ENCODE measurements at places on chromosomes 4 and X.
A peak's percentile ranks its signal among the peaks of the same experiment; 100 is the strongest.

GRCh38 chrX:154596290-154596929, 11.5 kb downstream of the CTAG1A start:
- peak; percentile 81 for DNase-seq

GRCh38 chrX:149511081-149511480, 6.0 kb upstream of the IDS start:
- no peak for DNase-seq

- DNase-seq = peak; percentile 36
Observed at GRCh38 chr4:65599340-65599739, 70.9 kb downstream of the EPHA5 start.

- no peak for DNase-seq
Observed at GRCh38 chrX:100208076-100208475, 202.0 kb downstream of the PCDH19 start.

DNA sequence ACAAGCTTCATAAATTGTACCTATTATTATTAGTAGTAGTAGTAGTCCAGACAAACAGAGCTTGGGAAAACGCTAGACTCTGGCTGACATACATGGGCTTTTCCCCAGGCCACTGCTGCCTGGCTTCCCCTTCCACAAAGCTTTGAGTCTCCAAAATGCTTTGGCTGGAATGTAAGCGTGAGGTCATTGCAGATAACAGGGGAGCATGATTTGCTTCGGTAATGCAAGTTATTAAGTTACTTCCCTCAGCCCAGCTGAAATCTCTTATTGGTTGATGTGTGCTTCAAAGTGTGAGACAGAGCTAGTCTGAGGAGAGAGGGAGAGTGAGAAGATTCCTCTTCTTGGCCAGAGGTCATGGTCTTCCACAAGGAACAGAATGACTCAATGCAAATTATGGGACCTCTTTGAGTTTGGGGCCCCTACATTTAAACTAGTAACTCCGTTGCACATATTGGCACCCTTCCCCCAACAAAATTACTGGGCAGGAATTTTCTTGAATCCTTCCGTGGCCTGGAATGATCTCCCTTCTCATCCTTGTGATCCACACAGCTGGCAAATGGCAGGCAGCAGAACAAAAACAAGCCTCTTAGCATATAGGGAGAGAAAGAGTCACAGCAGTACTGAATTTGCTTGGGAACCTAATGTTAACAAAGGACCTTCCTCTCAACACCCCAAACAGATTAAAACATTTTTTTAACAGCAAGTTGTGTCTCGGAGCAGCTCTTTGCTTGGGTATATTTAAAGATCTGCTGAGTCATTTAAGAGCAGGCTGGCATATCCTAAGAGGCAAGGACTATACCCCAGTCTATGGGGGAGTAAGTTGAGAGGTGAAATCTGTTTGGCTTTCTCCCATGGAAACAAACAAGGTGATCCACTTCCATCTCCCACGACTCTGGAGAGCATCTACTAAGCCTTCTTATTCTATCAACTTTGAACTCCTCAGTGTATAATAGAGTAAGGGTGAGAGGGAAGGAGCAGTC, 19.9 kb downstream of the AR start:
- DNase-seq = no peak

DNA sequence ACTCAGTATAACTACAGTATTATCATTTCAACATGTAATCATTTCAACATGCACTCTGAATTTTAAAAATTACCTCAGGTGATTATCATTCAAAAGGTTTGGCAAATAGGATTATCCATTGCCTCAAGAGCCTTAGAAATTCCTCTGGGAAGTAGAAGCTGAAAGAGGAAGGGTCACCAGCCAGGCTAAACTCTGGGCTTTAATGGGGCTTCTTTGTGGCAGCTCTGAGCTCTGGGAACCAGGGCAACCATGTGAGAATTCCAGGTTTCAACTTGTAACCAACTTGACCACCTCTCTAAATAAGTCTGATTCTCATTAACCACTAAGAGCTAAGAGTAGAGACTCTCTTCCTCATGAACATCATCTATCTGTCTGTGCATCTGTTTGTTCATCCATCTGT, 117.2 kb upstream of the MED14 start:
- no peak for DNase-seq

- no peak for DNase-seq
Observed at GRCh38 chrX:21989384-21989783, 42.7 kb upstream of the PHEX start.

- no peak for DNase-seq
Observed at GRCh38 chr4:118825799-118826198, 10.1 kb downstream of the SEC24D start.

GRCh38 chr4:89922848-89923416, 28.3 kb downstream of the MMRN1 start:
- no peak for DNase-seq

GRCh38 chr4:183909801-183910200, 4.7 kb downstream of the STOX2 start:
- no peak for DNase-seq

DNA sequence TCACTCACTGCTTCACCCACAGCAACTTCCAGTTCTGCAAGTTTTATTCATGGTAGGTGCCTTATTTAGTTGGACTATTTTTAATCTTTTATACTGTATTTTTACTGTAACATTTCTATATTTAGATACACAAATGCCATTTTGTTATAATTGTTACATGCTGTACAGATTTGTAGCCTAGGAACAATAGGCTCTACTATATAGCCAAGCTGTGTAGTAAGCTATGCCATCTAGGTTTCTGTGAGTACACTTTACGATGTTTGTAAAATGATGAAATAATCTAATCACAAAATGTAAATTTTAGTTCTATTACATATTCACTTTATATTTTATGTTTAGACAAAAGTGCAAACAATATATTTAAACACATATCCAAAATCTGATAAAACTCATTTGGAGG, 1187.8 kb downstream of the TECRL start:
- DNase-seq = no peak

DNA sequence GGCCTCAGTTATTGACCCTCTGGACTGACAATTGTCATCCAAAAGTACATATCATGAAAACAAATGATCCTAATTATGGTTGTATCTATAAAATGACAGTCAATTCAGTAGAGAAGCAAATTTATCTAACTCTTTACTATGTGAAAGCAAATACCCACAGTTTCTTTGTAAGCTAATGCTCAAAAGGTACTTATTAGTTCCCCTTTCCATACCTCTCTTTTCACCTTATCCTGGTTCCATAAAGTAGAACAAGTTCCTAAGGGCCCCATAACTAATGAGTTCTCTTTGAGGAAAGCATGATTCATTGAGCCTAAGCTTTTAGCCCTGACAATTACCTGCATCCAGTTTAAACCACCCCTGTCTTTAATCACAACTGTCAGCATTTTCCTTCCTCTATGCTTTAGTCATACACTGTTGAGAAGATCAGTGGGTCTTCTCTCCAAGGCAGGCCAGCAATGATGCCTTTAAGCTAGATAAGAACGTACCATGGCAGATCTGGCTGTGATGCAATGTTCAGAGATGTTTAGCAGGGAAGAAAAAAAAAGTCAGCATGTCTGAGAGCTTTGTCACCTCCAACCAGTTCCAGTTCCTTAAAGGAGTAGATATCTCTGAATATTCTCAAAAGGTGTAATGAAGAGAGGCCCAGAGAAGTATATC, 179.7 kb upstream of the RASGEF1B start:
- DNase-seq = no peak

- peak; percentile 14 for DNase-seq
Observed at GRCh38 chr4:123706973-123707372, 310.4 kb downstream of the SPRY1 start.

GRCh38 chr4:101910786-101911373, 120.3 kb downstream of the BANK1 start:
- DNase-seq = no peak

GRCh38 chr4:179880756-179881155, 2362.4 kb upstream of the TENM3 start:
- DNase-seq = no peak

DNA sequence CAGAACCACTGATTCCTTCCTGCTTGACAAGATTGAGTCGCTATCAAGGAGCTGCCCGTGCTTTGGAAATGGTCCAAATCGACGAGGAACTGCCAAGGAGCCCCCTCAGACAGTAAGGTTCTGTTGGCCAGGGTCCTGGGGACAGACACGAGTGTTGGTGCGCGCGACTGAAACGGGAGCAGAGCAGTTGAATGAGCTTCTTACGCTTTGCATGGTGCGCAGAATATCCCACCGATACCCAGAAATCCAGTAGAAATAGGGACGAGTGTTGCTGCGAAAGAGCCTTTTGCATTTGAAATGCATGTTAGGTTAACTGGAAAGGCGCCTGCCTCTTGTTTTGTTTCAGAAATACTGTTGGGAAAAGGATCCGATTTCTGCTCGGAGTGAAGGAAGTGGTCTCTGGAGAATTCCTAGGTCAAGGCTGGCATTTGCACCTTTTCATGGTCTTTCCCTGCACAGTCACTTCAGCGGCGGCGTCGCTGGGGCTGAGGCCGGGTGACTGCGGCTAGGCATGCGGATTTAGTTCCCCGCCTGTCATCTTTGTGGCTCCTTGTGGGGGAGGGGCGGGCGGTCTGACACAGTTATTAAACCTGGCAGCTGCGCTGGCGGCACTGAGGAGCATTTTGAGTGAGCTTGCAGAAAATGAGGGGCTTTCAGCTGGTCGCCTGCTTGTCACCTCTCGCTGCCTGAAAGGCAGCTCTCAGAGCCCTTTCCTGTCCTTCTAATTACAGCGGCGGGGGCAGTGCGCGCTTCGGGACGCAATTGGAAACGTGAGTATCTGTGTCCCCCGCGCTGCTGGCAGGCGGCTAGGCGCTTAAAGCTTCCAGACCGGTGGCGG, 51.5 kb upstream of the TRIM2 start:
- DNase-seq = no peak

- no peak for DNase-seq
Observed at GRCh38 chr4:139584013-139584412, 28.0 kb upstream of the SETD7 start.

- no peak for DNase-seq
Observed at GRCh38 chr4:47661741-47662140, 176.1 kb downstream of the CORIN start.

GRCh38 chr4:89739311-89739988, 97.5 kb downstream of the SNCA start:
- no peak for DNase-seq

DNA sequence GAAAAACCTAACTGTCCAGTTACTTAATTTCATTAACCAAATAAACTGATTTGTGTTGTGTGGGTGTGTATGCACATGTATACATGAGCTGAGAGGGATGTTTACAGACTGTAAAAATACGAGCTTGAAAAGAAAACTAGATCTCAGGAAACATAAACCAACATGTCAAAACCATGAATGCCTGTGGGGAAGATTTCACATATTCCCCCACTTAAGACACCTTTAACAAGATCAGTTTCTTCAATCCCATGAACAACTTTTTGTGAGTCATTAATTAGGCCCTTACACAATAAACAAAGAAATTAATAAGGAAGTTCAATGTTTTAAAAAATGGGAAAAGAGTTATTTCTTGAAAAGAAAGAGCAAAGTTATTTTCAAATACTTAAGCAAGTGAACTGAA, 170.8 kb downstream of the ZNF674 start:
- DNase-seq = no peak

DNA sequence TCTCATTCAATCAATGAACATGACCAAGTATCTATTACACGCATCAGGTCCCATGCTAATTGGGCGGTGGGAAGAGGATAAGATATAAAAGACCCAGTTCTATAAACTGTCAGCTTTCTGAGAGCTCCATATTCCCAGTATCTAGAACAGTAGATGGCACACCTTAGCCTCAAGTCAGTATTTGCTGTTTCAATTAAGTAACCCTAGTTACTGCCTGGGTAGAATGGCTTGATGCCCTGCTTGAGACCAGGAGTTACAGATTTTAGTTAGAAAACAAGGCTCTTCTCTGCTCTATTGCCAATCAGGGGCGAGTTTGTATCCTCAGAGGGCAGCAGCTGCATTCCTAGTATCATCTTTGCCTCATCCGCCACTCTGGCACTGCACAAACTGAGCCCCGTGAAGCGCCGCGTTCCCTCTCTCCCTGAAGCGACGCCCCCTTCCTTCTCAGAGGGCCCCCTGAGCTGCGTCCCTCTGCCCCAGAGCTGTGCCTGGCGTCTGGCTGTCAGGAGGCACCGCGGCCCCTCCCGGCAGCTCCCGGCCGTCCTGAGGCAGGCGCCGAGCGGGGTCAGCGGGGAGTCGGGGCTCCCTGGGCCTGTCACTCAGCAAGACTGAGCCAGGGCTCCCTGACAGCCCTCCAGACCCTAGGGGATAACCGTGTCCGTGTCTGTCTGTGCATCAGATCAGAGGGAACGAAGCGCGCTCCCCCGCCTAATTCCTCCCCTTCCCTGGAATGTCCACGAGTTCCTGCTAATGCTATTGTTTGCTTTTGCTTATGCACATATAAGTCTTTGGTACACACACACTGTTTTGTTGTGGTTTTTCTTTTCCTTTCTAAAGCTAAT, 212.4 kb upstream of the TTC29 start:
- no peak for DNase-seq

DNA sequence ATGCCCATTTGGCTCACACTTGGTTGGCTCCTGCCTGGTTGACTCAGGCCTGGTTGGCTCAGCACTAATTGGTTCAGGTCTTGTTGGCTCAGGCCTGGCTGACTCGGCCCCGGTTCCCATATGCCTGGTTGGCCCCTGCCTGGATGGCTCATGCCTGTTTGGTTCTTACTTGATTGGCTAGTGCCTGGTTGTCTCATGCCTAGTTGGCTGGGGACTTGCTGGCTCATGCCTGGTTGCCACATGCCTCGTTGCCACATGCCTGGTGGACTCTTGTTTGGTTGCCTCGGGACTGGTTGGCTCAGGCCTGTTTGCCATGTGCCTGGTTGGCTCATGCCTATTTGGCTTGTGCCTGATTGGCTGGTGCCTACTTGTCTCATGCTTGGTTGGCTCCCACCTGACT, 103.7 kb downstream of the APOOL start:
- no peak for DNase-seq

GRCh38 chrX:71910986-71911730, 513 bp downstream of the NHSL2 start:
- DNase-seq = no peak

- no peak for DNase-seq
Observed at GRCh38 chr4:100696531-100696930, 178.7 kb upstream of the EMCN start.

GRCh38 chrX:44344687-44345086, 1.2 kb upstream of the EFHC2 start:
- no peak for DNase-seq

- no peak for DNase-seq
Observed at GRCh38 chr4:37993806-37994205, 33.6 kb downstream of the PTTG2 start.

GRCh38 chr4:76301068-76301774, 5.3 kb upstream of the STBD1 start:
- peak; percentile 38 for DNase-seq

DNA sequence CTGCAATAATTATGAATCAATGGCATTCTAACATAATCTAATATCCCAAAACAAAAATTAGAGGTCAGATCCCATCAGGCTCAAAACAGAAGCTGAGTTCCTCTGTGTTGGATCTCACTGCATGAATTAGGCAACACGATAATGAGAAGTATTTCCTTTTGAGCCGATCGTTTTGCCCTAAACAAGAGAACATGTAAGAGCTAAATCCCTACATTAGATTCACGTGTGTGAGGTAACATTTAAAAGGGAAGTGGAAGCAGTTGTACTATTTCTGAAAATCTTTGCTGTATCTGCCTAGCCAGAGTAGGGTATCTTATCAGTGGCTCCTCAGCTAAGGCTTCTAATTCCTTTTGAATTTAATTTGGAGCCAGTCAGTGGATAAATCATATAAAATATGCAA, 115.6 kb downstream of the C4orf51 start:
- DNase-seq = no peak

- DNase-seq = no peak
Observed at GRCh38 chrX:152646961-152647360, 9.3 kb downstream of the GABRQ start.

GRCh38 chr4:168633064-168633463, 136.2 kb downstream of the PALLD start:
- DNase-seq = no peak
